ENCODE measurements at places on chromosomes 6 and 20.

DNA sequence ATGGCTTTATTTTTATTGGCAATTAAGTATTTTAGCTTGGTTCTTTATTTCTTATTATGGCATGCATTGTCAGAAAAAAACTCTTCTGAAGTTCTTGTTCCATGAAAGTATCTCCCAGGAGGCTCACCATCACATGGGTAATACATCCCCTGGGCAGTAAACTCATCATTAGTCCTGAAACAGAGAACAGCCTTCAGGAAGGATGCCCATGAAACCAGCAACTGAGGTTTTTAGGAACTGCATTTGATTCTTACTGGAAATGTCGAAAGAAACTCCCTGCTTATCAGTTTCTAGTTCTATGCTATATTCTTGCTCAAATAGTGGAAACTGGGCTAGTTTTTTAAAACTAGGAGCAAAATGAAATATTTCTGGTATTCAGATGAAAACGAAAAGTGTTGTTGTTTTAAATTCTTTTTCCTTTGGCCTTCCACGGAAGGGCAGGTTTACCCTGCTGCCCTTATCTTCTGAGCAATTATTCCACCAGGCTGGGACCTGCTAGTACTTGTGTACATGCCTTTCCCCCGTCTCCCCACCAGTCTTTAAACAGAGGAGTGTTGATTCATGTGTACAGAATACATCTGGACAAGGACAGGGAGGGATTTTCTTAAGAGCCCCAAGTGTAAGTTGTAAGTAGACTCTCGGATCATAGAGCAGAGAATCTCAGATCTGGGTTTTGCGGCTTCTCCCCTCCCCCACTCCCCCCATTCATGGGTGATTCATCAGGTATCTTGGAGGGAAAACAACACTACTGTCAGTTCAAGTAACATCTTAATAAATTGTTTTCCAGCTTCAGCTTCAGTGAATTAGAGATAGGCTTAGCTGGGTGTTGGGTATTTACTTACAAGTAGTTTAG lies 81.5 kb downstream of the RTN4IP1 start:
- no peak for DNase-seq

DNA sequence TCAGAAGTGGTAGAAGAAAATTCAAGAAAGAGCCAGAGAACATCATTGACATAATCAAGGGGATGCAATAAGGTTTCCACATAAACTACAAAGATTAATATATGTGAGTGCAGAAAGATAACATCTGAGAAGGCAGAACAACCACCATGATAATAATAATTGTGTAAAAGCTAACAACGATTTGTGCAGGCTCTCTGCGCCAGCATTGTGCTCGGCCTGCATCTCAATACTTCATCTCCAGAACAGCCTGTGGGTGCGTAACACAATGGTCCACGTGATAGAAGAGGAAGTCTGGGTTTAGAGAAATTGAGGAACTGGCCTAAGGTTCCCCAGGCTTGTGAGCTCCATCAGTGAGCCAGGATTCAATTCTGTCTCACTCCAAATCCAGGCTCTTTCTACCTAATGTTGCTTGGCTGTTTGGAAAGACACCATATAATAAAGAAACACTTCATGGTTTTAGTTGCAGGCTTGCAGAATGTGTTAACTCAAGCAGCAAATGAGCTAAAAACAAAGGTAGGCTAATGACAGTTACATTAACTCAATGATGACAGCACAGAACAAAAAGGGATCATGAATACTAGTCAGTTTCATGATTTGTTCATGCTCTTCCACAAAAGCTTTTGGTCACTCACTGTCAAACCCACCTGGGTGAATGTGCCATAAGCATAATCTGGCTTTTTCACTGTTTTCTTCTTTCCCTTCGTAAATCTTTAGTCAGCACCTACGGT lies 71.2 kb downstream of the LY86 start:
- no peak for DNase-seq

- no peak for DNase-seq
These were observed 47.6 kb upstream of the NNAT start for GRCh38 chr20:37473249-37474000.

GRCh38 chr20:49149281-49150045 lies 38.7 kb downstream of the STAU1 start:
- DNase-seq, result no peak

DNA sequence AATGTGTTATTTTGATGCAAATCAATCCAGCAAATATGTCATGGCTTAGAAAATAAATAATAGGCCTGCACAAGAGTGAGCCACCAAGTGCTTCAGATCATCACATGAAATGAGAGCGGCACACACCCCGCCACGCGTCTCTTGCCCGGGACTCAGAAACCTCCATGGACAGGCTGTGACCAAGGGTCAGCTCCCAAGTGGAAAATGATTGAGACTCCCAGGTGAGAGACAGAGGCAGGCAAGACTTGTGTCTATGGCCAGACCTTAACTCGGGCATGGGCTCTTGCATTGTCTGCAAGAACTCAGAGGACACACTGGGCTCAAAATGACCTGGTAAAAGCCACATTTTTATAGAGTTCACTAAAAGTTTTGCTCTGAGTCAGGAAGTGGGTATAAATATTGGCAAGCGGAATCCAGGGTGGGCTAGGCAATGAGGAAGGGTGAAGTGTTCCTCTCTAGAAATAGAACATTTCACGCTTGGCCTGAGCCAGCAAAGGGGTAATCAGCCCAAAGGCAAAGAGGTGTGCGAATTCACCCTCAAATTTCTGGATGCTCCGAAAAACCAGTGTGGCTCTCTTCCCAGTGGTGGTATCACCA lies 30.7 kb upstream of the RIN2 start:
- no peak for DNase-seq

- DNase-seq, result no peak
These were observed 23.3 kb downstream of the MYCT1 start for GRCh38 chr6:152720974-152721373.

DNA sequence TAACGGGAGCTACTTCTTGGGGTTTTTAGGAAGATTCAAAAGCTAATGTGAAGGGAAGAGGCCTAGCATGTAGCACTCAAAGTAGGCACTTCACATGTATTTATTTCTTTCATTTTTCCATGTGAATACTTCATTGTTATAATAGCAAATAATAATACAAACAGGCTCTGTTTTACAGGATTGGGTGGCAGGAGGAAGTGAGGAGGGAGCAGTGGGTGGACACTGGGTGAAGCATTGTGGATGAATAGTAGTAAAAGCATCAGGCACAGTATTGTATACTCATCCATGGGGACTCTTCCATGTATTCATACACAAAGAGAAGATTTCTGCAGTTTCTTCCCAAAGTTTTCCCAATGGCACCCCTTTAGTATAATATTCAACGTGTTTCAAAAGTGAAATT lies 38.4 kb upstream of the SNRPB2 start:
- no peak for DNase-seq

DNA sequence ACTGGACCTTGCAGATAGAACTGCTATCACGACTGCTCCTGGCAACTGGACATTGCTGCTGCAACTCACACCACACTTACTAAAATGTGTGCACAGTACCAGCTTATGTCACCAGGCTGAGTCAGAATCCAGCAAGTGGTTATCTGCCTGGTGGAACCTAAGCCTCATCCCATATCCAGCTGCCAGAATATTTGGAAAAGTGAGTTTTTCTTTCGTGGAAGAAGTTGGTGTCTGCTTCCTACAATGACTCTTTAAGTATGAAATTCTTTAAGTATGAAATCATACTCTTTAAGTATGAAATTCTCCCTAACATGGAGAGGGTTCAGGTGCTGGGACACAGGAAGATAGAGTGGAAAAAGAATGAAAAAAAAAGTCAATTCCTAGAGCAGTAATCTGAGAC lies 16.4 kb upstream of the POLR1H start:
- DNase-seq, result no peak

DNA sequence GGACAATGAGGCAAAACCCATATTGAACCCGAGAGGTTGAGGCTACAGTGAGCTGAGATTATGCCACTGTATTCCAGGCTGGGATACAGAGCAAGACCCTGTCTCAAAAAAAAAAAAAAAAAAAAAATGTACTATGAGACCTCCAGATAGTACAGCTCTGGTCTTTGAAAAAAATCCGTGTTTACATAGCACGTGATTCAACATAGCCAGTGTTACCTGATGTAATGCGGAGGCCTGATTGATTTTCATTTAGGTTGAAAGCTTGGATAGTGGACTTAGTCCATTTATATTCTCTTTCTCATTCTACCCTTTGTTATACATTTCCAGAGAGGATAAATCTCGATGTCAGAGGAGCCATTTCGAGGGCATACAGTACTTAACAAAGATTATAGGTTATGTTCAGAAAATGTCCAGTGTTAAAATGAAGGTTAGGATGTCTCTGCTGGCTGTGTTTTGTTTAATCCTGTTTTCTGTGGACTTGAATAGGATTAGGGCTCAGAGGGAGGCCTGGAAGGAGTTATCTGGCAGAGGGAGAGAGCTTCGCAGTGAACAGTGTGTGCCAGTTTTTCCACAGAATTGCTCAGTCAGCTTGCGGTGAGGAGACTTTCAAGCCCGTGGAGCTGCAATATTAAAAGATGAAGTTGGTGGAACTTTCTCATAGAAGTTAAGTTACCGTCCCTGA lies 33.9 kb upstream of the BCLAF1 start:
- no peak for DNase-seq

GRCh38 chr20:1493536-1493935 lies 2.3 kb upstream of the SIRPB2 start:
- no peak for DNase-seq

GRCh38 chr6:41286544-41287346 lies at the start of gene TREM1:
Gene TREM1 (minus strand): TSS chr6:41286682. CDS start chr6:41286655, 27 bp downstream.
- no peak for DNase-seq

GRCh38 chr6:84447651-84448050 lies 220.2 kb upstream of the CEP162 start:
- no peak for DNase-seq

GRCh38 chr20:61611401-61612180 lies 359.5 kb downstream of the CDH4 start:
- no peak for DNase-seq

- DNase-seq, result no peak
These were observed 134.8 kb downstream of the JPH2 start for GRCh38 chr20:44052166-44052565.

GRCh38 chr6:24126586-24127192 lies 674 bp downstream of the NRSN1 start:
- DNase-seq, result peak; percentile 12

DNA sequence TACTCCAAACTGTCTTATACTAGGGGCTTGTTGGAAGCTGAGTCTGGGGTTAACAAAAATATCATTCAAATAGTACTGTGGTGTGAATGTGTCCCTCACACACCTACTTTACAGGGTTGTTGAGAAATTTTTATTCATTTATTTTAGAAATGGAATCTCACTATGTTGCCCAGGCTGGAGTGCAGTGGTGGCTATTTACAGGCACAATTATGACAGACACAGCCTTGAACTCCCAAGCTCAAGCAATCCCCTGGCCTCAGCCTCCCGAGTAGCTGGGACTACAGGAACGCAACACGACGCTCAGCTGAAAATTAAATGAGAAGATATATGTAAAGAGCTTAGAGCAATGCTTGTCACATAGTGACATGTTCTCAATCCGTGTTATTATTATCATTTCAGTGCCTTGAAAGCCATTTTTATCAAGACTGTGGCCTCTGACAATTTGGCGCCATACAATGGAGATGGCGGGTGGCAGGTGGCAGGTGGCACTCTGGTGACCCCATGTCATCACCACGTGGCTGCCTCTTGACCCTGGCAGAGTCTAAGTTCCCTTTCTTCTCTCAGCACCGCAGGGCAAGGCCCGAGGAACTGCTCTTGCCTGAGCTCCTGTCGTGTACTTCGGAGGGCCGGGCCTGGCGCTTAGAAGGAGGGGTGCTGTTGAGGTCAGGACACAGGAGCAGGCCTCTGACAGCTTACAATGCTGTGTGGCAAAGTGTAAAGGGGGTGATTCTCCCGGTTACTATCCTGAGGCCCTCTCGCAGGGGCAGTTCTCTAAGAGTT lies 64.5 kb downstream of the STX11 start:
- no peak for DNase-seq

DNA sequence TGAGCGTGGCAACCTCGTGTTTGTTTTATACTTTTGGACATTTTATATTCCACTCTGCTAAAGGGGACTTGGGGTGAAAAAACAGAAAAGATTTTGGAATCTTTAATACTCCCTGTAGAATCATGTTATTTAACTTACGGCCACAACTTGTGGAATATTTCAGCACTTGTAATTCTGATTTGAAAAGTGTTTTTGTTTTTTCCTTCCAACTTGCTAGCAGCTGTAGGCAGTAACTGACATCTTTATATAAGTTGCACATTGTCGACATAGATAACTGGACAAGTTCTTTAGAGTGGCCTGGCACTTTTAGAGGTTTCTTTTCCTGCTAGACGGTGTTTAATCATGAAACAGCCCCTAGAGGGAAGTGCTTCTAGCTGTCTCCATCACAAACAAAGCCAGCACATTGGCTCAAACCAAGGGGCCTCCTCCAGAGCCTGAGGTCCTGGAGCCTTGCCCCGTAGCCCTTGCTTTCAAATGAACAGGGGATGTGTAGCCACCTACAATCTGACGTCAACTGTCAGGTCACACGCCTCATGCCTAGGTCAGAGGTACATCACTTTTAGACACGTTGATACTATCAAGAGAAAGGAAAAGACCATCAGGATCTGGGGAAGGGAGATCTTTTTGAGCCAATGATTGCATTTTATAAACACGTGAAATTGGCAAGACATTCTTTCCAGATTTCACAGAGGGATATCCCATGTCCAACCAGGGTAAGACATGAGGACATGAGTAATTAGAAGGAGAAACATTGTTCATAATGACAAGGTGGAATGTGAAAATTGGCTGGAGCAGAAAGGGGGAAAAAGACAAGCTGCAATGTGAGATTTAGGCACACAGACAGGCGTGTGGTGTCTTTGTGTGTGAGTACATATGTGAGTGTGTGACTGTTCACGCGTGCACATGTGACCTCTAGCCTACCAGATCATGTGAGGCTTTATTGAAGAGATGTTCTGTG lies 92.1 kb downstream of the TXNDC5 start:
- DNase-seq, result no peak

DNA sequence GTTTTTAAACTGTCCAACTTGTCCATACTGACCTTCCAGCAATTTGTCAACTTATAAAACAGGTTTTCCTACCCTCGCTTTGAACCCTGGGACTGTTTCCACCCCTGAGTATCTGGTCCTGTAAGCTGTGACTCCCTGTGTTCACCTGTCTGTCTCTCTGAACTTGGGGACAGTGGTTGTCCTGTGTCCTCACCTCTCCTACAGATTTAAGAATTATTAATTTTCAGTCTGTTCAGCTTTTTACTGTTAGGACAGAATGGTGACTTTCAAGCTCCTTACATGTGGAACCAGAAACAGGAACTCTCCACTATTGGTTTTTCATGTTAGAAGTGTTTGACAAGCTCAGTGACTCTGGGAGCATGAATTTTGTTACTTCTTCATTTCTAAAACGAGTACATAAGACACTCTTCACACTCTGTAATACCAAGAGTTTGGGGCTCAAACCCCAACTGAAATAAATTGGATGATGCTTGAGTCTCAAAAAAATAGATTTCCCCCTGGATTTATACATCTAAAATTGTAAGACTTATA lies 713.9 kb downstream of the COL12A1 start:
- DNase-seq, result no peak

GRCh38 chr6:135568379-135568778 lies 70.8 kb upstream of the AHI1 start:
- DNase-seq, result no peak

GRCh38 chr6:90149280-90149679 lies 147.4 kb downstream of the BACH2 start:
- DNase-seq, result no peak

GRCh38 chr20:11195169-11195568 lies 521.4 kb upstream of the JAG1 start:
- peak; percentile 53 for DNase-seq

GRCh38 chr6:135498185-135498841 lies 773 bp upstream of the AHI1 start:
- peak; percentile 81 for DNase-seq

GRCh38 chr6:156487877-156488276 lies 289.3 kb upstream of the ARID1B start:
- DNase-seq, result no peak

GRCh38 chr6:139605350-139605749 lies 230.9 kb upstream of the CITED2 start:
- no peak for DNase-seq

All from NCI-H1105 treated with DMSO at 0.1 percent for 48 hours (cell line).